ENCODE measurements at places on chromosomes 6 and 20.

- DNase-seq = peak; percentile 94
Observed at GRCh38 chr6:158644231-158645063, at the start of gene DYNLT1. Gene DYNLT1 (minus strand): TSS chr6:158644743. CDS start chr6:158644708, 35 bp downstream.

GRCh38 chr6:133973109-133973971, 20.3 kb downstream of the TBPL1 start:
- DNase-seq = no peak

- DNase-seq = no peak
Observed at GRCh38 chr20:53570446-53571276, 23.0 kb downstream of the ZNF217 start.

GRCh38 chr6:102619585-102619984, 1226.1 kb downstream of the GRIK2 start:
- DNase-seq = peak; percentile 17

DNA sequence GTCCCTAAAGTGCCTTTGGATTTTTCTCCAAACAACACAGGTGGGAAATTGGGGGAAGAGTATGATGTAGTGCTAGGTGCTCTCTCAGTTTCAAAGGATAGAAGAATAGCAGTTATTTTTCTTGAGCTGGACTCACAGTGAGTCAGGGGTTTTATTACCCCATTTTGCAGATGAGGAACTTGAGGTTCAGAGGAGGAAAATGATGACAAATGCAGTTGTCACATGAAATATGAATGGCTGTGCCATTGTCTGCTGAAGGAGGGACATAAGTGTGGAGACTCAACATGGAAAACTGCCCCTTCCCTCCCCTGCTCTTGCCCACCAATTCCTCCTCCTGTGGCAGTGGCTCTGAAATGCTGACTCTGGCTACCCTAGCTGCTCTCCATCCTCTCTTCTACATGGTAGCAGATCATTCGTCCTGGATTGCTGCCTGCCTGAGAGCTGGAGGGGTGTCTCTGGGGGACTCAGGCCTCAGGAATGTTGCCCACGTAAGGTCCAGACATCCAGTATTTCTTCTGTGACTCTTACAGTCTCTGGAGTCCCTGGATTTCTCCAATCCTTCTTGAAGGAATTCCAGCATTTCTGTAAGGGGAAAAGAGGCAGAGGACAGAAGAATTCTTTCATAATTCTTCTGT, 37.6 kb upstream of the EPB41L1 start:
- DNase-seq = no peak

DNA sequence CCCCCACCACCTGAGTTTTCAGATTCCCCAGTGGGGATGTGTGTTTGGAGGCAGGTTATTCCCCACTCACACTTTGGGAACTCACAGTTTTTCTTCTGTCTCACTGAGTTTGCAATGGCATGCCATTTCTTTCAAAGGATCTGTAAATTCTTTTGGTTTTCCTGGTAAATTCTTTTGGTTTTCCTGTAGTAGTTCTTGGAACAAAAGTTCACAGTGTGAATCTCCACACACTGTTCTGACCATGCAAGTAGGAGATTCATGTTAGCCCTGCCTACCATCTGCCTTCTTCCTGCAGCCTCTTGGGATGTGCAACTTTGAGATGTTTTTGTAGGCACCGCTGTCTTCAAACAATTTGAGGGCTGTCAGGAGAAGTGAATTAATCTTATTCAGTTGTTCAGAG, 165.6 kb upstream of the OGFRL1 start:
- DNase-seq = no peak

GRCh38 chr20:5212907-5213487, 86.2 kb downstream of the CDS2 start:
- DNase-seq = no peak

DNA sequence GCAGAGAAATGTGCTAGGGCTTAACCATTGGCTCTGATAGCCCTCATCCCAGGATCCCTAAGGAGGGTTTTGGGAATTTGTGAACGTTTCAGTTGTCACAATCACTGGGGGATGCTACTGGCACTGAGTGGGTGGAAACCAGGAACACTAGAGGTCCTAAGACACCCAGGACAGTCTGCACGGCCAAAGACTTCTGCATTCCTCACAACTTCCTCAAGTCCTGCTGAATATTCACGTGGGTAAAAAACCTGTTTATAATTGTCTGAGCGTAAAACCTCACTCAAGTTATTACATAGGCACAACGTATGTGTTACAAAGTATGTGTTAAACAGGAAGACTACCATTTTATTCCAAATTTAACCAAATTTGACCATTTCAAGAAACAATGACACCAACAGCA, 52.4 kb downstream of the GMDS start:
- no peak for DNase-seq

DNA sequence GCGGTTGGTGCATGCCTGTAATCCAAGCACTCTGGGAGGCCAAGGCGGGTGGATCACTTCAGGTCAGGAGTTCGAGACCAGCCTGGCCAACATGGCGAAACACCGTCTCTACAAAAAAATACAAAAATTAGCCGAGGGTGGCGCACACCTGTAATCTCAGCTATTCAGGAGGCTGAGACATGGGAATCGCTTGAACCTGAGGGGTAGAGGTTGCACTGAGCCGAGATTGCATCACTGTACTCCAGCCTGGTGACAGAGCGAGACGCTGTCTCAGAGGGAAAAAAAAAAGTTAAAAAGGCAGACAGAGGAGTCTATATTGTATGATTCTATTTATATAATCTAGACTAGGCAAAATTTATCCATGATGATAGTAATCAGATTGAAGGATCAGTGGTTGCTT, 27.3 kb upstream of the PLCG1 start:
- DNase-seq = no peak

DNA sequence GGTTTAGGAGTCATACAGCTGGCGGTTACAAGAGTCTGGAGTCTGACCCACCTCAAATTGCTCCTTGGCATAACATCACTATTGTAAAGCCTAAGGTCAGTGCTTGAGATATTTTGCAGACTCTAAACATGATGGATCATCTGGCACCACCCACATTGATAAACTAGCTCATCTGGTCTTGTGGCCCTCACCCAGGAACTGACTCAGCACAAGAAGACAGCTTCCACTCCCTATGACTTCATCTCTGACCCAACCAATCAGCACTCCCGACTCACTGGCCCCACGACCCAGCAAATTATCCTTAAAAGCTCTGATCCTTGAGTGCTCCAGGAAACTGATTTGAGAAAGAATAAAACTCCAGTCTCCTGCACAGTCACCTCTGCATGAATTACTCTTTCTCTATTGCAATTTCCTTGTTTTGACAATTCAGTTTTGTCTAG, 115.9 kb downstream of the CD24 start:
- DNase-seq = no peak

GRCh38 chr6:163635731-163636364, 221.3 kb downstream of the QKI start:
- DNase-seq = no peak

DNA sequence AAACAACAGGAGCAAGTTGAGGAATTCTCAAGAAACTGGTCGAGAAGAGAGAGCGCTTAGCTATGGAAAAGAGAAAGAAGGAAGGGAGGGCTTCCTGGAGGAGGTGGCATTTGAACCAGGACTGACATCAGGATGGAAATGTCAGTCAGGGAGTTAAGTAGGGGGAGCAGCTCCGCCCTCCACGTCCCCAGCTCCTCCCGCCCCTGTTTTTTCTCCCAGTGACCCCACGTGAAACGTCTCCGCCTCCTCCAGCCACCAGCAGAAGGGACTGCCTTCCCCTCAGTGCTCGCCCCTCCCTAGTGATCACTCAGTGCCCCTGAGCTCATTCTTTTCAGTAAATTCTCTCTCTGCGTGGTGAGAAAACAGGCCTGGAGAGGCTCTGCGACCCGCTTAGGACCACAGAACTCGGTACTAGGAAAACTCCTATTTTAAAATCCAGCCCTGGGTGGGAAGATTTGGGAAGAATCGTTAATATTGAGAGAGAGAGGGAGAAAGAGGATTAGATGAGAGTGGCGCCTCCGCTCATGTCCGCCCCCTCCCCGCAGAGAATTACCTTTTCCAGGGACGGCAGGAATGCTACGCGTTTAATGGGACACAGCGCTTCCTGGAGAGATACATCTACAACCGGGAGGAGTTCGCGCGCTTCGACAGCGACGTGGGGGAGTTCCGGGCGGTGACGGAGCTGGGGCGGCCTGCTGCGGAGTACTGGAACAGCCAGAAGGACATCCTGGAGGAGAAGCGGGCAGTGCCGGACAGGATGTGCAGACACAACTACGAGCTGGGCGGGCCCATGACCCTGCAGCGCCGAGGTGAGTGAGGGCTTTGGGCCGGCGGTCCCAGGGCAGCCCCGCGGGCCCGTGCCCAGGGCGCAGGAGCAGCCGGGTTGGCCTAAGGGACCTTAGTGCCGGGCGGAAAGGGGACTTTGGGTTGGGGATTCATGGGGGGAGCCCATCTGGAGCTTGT, 4.6 kb downstream of the HLA-DPB1 start:
- DNase-seq = no peak

DNA sequence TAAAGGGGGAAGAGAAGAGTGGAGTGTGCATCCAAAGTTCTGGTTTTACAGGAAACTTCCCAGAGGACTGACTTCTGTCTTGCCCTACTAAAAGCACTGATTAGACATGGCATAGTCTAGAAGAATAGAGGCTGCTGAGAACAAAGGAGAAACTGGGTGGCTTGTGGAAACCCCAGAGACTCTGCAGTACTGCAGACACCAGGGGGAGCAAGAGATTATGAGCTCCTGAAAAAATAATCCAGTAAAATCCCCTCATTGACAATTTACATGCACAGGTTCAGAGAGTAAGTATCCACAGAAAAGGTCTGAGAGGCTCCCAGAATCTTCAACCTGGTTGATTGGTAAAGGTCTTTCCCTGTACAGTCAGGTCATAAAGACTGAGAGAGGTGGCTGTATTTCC, 48.7 kb upstream of the CLVS2 start:
- no peak for DNase-seq

- DNase-seq = no peak
Observed at GRCh38 chr20:36439731-36440072, 101.6 kb upstream of the MYL9 start.

GRCh38 chr6:51139950-51140385, 321.3 kb downstream of the TFAP2B start:
- DNase-seq = no peak

GRCh38 chr6:80547827-80548226, 441.4 kb downstream of the BCKDHB start:
- no peak for DNase-seq

DNA sequence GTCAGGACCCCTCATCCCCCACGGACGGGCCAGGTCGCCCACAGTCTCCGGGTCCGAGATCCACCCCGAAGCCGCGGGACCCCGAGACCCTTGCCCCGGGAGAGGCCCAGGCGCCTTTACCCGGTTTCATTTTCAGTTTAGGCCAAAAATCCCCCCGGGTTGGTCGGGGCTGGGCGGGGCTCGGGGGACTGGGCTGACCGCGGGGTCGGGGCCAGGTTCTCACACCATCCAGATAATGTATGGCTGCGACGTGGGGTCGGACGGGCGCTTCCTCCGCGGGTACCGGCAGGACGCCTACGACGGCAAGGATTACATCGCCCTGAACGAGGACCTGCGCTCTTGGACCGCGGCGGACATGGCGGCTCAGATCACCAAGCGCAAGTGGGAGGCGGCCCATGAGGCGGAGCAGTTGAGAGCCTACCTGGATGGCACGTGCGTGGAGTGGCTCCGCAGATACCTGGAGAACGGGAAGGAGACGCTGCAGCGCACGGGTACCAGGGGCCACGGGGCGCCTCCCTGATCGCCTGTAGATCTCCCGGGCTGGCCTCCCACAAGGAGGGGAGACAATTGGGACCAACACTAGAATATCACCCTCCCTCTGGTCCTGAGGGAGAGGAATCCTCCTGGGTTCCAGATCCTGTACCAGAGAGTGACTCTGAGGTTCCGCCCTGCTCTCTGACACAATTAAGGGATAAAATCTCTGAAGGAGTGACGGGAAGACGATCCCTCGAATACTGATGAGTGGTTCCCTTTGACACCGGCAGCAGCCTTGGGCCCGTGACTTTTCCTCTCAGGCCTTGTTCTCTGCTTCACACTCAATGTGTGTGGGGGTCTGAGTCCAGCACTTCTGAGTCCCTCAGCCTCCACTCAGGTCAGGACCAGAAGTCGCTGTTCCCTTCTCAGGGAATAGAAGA, 978 bp downstream of the HLA-A start:
- DNase-seq = no peak

DNA sequence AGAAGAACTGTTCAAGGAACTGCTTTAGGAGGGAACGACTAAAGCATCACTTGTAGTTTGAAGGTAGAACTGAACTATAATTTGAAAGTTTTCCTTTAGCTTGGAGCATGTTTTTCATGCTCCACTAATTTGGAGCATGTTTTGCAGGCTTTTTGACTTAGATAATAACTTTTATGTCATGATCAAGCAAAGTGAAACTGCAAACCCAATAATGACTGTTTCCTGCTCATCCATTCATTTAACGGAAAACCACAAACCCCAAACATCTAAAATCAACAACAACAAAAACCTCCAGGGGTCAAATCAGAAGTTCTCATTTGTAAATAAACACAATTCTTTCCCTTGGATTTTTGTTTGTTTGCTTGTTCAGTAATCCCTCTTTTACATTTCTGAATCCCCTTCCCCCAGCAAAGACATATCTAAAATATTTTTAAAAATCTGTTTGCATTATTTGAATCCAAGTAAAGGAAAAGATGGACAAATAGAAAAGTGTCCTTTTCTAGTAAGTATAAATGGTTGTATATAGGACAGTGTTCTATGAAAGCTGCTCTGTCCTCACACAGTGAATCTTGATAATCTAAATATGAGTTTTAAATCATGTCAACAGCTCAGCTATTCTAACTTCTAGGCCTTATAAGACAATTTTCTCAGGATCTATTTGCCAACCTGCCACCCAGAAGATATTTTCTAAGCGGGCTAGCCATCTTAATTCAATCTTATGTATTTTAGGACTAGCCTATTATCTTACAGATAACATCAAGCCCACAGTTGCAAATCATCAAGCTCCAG, 2.6 kb downstream of the SIM1 start:
- no peak for DNase-seq

DNA sequence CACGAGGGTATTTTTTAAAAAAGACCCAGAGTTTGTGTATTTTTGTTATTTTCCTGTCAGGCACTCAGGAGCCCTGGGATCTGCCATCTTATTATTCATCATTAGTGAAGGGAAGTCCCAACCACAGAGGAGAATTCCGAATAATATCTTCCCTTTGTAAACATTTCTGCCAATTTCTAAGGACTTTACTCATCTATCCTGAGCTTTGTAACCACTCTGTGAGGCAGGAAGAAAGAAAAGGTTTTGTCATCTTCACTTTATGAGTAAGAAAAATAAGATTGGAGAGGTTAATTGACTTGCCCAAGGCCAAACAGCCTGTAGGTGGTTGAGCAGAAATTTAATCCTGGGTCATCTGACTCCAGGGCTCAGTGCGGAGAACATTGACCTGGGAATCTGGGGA, 23.0 kb upstream of the IYD start:
- no peak for DNase-seq

- no peak for DNase-seq
Observed at GRCh38 chr6:168244961-168245551, 74.5 kb downstream of the DACT2 start.

GRCh38 chr6:41163419-41163717, 452 bp upstream of the TREM2 start:
- DNase-seq = no peak

GRCh38 chr6:3625980-3626563, 125.4 kb downstream of the PXDC1 start:
- no peak for DNase-seq

- no peak for DNase-seq
Observed at GRCh38 chr20:49306903-49307620, 29.2 kb upstream of the ZNFX1 start.

- DNase-seq = no peak
Observed at GRCh38 chr6:3438190-3439167, 18.4 kb downstream of the SLC22A23 start.
